ENCODE measurements at places on chromosomes 13 and 19.

DNA sequence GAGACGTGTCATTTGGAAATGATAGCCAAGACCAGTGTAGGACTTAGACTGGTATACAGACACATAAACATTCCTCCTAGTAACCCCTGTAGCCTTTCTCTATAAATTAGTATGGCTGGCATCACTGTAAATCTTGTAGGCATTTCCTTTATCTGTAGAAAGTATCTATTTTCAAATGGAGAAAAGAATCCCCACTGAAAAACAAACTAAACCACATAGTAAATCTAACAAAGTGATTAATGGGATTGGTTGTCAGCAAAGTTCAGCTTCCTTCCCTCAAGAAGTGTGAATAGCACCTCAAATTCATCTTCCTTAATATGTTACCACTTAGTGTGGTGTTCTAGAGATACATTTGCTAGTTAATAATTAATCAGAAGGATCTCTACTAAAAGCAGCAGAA is 119.4 kb upstream of the NBEA start:
- no peak for DNase-seq

DNA sequence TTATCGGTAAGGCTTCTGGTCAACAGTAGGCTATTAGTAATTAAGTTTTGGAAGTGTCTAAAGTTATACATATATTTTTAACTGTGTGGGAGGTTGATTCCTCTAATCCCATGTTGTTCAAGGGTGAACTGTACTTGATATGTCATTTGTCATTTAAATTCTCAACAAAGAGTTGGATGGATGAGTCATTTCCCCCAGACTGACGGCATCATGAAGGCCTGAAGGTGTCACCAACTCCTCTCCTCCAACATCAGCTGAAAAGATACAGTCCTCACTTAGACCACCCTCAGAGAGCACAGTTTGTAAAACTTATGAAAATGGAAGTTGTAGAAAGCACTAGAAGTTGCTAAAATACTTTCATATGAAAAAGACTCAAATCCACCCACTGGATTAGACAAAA is 48.8 kb downstream of the DCLK1 start:
- no peak for DNase-seq

DNA sequence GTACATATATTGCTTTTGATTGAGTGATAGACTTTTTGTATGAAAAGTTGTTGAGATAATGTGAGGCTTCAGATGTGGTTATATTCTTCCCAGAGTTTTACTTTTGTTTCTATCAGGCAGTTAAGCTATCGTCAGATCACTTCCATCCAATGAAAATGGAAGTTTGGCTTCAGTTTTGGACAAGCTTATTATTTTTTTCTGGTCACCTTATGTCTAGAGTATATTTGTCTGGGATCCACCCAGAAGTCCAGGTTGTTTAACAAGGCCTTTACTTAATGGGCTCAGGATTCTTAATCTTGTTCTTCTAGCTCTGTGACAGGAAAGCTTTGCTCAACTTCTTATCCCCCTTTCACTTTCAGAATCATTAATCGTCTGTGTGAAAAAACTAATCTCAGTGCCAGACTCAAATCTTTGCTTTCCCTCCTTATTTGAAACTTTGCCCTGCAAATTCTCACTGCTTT is 150.9 kb downstream of the PDS5B start:
- peak; percentile 10 for DNase-seq

- no peak for DNase-seq
Measured at GRCh38 chr13:74070065-74070464, 64.1 kb downstream of the KLF12 start.

DNA sequence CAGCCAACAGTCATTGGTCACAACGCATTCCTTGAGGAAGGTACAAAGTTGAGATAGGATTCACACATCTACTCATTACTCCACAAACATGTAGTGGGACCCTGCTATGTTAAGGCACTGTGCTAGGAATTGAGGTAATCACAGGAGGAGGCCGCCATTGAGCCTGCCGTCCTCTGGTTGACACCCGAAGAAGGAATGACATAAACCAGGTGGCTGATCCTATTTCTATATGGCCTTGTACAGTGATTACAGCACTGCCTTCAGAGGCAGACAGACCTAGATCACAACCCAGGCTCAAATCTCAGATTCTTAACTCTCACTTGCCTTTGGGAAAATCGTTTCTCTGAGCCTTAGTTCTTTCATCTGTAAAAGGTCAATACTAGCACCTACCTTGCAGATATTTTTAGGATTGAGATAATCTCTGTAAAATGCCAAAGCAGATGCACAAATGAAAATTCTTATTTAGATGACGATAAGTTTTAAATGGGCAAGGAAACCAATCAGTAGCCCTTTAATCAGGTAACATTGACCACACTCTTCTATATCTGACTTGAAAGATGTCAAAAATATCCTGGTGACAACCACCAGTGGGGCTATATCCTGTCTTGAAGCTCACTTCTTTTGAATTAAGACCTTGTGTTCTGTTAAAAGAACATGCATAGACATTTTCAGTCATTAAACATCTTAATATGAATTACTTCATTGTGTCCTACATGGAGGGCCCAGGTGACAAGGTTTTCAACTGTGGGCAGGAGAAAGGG is 251.6 kb downstream of the KCTD12 start:
- DNase-seq = no peak

GRCh38 chr13:45295536-45295935 is 45.4 kb downstream of the TPT1 start:
- no peak for DNase-seq

DNA sequence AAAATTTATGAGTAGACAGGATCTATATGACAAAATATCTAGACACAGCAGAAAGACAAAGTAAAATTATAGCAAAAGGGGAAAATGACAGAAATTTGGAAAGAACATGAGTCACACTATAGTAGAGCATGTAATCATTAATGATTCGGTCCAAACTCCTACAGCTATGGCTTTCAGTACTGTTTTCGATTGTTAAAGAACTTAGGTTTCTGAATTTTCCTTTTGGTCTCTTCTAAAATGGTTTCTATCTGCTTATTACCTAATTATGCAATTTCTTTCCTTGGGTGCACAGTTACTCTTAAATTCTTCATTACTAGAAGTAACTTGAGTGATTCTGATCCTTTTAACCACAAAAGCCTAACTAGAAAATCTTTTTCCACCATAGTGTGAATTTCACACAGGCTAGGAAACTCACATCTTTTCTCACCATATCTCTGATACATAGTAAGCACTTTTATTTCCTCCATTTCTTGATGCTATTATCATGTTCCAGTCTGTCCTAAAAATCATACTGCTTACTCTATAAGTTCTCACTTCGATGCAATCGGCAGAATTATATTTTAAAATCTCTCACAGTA is 1101.4 kb downstream of the PCDH9 start:
- DNase-seq = no peak

All from osteoblast (primary cell).